ENCODE measurements at places on chromosomes 6 and 20.

DNA sequence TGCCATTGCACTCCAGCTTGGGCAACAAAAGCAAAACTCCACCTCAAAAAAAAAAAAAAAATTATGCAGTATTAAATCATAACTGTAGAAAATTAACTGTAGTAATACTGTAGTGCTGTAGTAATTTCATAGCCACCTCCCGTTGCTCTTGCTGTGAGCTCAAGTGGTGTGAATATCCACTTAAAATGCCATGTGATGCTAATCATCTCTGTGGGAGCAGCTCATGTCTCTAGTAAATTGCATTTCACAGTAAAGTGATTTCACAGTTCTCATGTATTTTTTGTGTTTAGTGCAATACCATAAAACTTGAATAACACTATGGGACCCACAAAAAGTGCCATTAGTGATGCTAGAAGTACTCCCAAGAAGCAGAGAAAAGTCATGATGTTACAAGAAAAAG is 14.4 kb upstream of the FAM217A start:
- no peak for DNase-seq

- DNase-seq = no peak
Observed at GRCh38 chr6:27752038-27752885, 159.9 kb downstream of the OR2B2 start.

- DNase-seq = no peak
Observed at GRCh38 chr20:12788632-12789299, 220.0 kb upstream of the SPTLC3 start.

- DNase-seq = no peak
Observed at GRCh38 chr6:50655848-50656453, 57.4 kb upstream of the TFAP2D start.

DNA sequence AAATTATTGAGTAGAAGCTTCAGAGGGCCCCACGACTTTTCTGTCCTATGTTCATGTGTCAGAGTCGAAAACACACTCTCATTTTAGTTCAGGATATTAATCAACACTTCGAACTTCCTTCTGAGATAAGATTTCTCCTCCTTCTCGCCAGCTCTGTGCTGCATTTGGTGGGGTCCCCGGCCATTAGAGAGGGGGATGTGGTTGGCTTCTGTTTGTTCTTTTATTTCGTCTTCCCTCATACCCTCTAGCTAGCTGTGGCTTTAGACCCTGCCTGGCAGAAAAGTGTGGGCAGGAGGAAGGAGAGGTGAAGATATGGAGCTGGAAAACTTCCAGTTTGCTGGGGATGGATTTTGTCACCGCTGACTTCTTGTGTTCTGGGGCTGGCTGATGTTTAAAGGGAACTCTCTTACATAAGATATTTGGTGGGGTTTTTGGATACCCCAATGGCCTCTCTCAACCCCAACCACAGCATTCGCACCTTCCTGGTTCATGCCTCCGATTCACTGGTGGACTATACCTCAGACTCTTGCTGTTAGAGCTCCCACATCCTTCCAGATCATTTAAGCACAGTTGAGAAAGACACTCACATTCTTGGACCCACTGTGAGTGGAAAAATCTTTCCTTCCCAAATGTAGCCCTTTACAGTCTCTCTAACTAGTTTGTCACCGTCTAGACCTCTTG is 30.7 kb upstream of the TMX4 start:
- DNase-seq = no peak

GRCh38 chr20:35893942-35894341 is 60.4 kb downstream of the SCAND1 start:
- DNase-seq = no peak

- no peak for DNase-seq
Observed at GRCh38 chr6:19137505-19137904, 699.7 kb upstream of the ID4 start.

DNA sequence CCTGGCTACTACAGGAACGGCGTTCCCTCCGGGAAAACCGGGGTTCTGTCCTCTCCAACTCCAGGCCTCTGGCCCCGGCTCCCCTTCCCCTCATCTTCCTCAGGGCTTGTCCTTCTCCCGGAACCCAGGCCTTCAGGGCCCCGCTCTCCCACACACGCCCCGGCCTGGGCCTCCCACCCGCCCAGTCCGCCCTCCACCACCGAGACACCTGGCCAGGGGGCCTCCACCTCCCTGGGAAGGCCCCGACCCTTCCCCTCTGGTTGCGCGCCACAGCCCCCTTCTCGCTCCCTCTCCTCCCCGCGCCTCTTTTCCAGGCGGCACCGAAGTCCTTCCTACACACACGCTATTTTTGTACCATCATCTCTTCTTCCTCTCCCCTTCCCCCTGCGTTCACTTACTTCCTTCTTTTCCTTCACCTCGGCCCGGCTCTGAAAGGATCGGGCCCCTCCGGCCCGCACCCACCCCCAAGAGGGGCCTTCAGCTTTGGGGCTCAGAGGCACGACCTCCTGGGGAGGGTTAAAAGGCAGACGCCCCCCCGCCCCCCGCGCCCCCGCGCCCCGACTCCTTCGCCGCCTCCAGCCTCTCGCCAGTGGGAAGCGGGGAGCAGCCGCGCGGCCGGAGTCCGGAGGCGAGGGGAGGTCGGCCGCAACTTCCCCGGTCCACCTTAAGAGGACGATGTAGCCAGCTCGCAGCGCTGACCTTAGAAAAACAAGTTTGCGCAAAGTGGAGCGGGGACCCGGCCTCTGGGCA is 1.3 kb upstream of the SIRPA start:
- DNase-seq = no peak

DNA sequence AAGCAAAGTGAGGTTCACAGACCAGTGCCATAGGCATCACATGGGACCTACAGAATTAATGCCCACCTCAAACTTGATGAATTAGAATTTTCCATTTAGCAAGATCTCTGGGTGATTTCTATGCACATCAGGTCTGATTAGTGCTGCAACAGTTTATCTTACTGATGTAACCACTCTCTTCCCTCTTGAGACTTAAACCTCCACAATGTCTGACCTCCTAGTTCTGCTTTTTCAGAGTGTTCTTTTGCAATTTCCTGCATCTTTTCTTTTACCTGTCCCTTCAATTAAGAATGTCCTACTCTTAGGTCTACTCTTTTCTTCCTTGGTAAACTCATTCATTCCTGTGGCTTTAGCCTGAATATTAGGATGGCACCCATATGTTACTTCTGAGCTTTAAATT is 615.3 kb downstream of the TFAP2A start:
- DNase-seq = no peak

GRCh38 chr6:105257340-105257739 is 77.5 kb upstream of the POPDC3 start:
- no peak for DNase-seq

GRCh38 chr6:169382735-169383134 is 129.1 kb upstream of the THBS2 start:
- DNase-seq = no peak

GRCh38 chr20:15921930-15922329 is 651.3 kb downstream of the KIF16B start:
- no peak for DNase-seq

DNA sequence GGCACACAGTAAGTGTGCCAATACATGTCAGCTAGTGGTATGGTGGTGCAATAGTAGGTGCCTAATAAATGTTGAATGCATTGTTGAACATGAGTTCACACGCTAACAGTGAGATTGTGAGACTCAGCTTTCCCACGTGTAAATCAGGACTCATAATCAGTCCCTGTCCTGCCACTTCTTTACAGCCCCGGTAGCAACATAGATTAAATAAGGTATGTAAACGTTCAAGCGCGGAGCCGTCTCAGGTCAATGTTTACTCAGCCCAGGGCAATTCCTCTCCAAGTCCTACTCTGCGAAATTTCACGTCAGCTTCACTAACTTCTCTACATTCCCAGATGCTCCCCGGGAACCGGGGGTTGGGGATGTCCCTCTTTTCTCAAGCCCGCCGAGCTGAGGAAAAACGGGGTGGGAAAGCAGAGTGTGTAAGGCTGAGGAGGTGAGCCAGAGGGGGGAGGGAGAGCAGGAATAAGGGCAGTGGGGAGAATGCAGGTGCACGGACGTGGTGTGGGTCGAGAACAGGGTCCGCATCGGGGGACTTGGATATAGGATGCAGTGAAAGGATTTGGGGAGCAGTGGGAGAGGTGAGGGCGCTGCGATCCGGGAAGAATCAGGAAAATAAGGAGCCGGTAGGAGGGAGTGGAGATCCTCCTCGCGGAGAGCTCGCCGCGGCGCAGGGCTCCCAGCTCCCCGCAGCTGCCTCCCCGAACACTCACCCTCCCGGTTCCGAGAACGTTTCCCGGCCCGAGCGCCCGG is 544 bp upstream of the TP53INP2 start:
- DNase-seq = no peak

GRCh38 chr6:93567164-93567563 is 147.8 kb upstream of the EPHA7 start:
- DNase-seq = no peak

- DNase-seq = no peak
Observed at GRCh38 chr6:31538805-31539400, 2.9 kb downstream of the DDX39B start.

- DNase-seq = no peak
Observed at GRCh38 chr6:355373-356208, 36.0 kb upstream of the IRF4 start.

GRCh38 chr6:16705081-16705993 is 55.9 kb downstream of the ATXN1 start:
- no peak for DNase-seq

DNA sequence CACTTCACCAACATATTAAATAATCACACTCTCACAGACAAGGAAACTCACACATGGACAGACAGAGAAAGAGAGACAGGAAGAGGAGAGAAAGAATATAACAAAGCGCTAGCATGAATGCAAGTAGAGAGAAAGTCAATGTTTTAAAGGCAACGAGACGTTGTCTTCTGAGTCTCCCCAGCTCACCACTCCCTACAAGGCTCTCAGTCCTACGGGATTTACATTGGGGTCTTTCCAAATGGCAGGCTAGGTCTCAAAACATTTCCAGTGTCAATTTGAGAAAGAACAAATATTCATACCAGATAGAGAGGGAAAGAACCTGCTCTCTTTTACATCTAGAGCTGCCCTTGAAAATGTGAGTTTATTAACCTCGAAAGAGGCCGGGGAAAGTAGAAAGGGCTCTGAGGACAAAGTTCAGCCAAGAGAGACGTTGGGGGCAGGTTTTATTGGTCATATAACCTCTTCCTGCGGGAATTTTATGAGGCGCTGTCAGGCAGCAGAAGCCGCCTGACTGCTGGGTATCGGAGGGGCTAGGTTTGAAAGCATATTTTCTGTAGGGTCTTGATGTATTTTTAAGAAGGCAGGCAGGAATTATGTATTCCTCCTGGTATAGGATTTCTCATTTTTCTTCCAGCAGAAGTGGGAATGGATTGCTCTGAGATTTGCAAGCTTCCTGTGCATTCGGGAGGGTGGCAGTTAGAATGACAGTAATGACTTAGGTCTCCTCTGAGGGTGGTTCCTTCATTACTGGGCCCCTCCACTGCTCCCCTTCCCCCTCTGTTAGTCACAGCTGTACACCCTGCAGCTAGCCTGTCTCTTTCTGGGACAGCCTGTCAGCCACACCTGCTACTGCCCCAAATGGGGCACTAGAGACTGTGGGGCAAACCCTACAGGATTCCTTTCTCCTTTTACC is 34.4 kb upstream of the KIF16B start:
- DNase-seq = no peak

DNA sequence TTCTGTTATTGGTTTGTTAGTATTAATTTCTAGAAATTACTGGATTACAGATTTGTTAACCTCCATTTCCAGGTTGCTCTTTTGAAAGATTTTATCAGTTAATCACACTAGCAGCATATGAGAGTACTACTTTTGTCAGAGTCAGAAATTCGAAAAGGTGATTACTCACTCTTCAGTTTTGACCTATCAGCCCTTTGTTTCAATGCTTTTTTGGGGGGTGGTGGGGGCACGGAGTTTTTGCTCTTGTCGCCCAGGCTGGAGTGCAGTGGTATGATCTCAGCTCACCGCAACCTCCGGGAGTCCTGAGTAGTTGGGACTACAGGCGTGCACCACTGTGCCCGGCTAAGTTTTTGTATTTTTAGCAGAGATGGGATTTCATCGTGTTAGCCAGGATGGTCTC is 149.2 kb downstream of the JARID2 start:
- no peak for DNase-seq

DNA sequence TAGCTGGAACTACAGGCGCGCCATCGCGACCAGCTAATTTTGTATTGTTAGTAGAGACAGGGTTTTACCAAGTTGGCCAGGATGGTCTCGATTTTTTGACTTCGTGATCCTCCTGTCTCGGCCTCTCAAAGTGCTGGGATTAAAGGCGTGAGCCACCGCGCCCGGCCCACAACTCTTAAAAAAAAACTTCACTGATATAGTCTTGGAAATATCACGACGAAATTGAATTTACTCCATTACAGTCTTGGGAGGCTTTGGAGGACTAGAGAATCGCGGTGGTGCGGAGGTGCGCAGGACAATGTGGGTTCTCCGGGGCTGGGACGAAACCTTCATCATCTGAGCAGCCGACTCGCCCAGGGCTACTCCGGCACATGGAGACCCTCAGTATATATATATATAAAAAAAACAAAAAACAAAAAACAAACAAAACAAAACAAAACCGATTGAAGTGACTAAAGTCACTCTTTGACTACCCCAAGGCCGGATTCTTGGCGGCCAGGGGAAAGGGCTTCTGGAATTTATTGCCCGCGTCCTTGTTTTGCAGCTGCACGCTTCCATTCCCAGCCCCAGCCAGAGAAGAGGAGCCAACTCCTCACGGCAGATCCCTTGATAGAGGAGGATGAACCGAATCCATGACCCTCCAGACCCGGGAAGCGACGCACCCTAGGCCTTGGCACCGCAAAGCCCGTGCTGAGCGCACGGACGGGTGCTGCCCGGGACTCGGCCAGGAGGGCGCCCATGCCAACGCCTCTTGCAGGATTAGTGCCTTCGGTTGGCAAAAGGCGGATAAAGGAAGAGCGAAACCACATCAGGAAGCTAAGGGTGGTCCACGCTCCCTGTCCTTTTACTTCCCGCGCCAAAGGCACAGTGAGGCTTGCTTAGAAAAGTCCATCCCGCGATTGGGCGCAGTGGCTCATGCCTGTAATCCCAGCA is 1.7 kb upstream of the GCM2 start:
- no peak for DNase-seq

Data from stimulated activated CD8-positive, alpha-beta memory T cell treated with anti-CD3 and anti-CD28 coated beads, Interleukin-7, amount 100 ng/mL, for 24 hours (primary cell).